Activated CD4-positive, alpha-beta T cell treated with anti-CD3 and anti-CD28 coated beads for 4 hours (primary cell): ENCODE measurements at places on chromosomes 5 and 9.

DNA sequence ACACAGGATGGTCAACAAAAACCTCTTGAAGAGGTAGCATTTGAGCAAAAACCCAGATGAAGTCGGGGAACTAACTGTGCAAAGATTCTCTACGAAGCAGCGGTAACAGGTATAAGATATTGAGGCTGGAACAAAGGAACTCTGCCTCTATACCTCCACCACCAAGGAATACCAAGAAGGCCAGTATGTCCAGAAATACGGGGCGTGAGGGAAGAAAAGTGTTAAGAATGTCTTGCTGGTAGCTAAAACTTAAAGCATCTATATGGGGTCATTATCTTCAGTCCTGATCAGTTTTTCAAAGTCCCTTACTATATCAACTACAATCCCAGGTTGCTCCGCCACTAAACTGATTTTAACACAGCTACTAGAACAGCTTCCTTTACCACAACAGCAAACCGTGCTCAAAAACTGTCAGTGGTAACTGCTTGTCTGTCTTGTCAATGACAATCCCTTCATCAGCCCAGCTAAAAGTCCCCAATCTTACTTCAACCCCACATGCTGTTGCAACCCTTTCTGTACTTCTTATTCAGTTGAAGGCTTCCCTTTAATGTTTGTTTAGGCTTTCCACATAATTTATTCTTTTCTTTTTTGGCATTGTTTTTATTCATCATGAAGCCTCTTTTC lies 9.4 kb downstream of the PAM start:
- no peak for DNase-seq

DNA sequence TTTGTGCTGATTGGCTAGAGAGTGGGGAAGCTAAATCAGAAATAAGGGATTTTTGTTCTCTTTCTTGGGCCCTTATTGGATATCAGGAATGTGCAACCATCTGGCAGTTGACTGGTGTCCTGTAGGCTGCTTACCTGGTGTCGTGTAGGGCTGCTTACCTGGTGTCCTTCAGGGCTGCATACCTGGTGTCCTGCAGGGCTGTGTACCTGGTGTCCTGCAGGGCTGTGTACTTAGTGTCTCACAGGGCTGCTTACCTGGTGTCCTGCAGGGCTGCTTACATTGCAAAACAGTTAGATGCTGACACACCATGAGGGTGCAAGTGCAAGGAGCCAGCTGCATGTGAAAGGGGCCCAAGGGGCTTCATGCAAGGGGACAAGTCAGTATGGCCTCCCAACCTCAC lies 249.3 kb downstream of the ICE1 start:
- DNase-seq = no peak

DNA sequence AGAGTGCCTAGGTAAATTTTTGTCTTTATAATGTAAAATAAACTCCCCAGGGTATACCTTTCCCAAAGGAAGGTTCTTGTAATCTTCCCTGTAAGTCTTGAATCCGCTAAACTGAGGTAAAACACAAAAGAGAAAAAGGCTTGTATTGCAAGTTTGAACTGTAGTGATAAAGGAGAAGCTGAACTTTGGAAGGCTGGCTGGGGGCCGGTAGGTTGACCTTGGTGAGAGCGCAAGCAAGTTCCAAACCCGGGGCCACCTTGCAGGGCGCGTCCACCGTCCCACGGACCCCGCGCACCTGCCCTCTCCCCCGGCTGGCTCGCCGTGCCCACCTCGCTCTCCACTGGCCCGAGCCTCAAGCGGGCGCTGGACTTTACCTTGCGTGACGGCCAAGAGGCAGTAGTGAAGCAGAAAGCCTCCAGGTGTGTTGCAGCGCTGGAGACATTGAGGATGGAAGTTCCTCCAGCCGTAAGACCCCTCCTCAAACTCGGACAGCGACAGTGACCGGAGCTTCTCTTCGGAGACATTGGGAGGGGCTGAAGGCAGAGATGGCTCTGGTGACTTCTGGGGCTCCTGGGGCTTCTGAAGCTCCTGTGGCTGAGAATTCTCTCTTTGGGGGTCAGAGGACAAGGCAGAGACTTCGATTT lies 428 bp downstream of the SLCO4C1 start:
- DNase-seq = no peak

- DNase-seq = no peak
Measured at GRCh38 chr9:77865385-77866047, 166.1 kb downstream of the GNAQ start.

DNA sequence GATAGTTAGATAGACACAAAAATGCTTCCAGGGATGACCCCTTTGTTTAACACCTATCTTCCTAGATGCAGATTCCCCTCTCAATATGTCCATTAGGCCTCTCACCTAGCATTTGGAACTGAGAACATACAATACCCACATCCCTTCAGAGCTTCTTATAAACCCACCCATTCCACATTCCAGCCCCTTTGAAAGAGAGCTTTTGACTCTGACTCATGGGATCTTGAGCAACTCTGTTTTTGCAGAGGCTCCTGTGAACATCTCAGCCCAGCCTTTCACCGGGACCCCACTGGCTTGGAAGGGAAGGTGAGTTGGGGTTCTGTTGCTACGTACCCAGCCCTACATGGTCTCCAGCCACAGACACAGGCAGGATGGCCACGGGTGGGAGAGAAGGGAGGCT lies 195.5 kb downstream of the FRMD3 start:
- no peak for DNase-seq

- DNase-seq = no peak
Measured at GRCh38 chr5:179228341-179229121, 116.7 kb downstream of the ADAMTS2 start.

DNA sequence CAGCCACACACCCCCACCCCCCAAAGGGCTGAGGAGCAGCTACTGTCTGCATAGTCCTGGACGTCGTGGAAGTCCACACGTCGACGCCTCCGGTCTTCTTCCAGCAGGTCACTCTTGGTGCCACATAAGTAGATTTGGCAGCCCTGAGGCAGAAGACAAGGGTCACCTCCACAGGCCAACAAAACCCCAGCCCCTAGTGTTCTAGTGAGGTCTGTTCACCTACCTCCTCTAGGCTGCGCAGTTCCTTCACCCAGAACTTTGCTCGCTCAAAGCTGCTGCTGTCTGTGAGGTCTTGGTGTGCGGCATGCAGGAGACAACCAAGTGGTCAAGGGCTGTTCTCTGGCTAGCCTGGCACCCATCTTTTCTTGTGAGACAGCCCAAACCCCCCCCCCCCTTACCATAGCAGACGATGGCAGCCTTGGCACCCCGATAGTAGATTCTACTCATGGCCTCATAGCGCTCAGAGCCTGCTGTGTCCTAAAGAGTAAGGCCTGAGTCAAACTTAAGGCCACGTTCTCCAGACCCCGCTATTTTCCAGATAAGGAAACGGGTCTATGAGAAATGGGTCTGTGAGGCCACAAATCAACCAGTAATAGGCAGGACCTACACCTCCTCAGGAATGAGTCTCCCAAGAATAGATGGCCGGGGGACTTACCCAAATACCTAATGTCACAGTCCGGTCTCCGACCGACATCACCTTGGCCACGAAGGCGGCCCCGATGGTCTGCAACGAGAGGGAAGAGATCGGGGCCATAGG lies 987 bp downstream of the RAB24 start:
- DNase-seq = no peak

DNA sequence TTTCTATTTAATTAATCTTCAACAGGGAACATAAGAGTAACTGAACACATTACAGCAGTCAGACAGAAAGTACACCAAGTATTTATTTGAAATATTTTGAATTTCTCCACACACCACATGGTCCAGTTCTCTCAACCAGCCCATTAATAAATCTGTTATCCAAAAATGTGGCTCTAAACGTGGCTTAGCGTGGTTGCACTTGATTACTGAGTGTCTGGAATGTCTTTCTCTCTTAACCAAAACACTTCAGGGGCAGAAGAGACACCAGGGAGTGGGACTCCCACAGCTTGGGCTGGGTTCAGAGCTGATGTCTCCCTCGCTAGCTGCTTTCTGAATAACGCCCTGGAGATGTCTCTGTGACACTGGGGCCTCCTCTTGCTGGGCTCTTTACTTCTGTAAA lies 52.6 kb upstream of the FANCC start:
- DNase-seq = no peak

DNA sequence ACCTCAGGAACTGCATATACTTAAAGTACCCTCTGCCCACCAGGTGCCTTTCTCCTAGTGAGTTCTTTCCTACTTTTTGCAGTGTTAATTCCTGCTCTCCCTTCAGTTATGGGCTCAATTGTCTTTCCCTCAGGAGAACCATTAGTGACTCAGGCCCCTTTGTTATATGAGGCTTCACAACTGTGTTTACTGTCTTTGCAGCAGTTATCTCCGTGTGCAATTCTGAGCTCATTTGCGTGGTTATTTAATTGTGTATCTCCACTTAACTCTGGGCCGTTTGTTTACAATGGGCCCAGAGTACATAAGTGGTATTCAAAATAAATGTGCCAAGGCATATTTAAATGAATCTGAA lies 9.6 kb downstream of the FBXO38 start:
- no peak for DNase-seq

DNA sequence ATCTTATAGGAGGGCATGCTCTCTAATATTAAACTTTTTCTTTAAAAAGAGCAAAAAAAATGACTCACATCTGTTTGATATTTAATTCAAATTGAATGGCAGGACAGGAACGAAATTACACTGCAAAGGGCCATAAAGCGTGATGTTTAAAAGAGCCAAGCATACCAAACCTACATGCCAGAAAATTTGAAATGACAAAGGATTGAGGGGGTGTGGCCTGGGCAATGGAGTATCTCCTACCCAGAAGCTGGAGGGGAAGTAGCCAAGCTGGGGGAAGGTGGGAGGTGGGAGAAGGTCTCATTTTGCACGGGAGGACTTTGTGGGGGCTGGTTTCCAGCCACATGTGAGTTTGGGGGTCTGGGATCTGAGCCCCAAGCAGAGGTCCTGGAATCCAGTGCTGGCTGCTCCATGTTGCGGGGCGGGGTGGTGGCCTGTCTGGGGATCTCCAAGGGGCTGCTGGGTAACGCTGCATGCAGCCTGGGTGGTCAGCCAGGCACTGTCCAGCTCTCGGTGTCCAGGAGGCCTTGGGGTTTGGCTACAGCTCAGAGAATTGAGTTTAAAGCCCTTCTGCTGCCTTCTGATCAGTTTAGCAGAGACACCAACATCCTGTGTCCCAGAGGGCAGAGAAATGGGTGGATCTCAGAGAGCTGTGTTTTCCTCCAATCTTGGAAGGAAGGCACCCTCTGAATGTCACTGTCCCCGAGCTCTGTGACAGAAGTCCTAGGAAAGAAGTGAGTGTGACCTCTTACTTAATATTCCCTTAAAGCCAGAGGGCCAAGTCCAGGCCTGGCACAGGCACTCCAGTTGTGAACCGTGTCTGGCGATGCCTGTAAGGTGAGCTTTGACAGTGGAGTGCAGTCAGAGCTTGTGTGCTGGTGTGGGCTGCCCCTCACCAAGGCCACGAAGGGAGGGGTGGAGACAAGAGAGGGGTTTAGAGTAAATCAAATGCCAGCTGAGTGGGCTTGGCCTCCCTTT lies 7.6 kb downstream of the DCANP1 start:
- DNase-seq = no peak

DNA sequence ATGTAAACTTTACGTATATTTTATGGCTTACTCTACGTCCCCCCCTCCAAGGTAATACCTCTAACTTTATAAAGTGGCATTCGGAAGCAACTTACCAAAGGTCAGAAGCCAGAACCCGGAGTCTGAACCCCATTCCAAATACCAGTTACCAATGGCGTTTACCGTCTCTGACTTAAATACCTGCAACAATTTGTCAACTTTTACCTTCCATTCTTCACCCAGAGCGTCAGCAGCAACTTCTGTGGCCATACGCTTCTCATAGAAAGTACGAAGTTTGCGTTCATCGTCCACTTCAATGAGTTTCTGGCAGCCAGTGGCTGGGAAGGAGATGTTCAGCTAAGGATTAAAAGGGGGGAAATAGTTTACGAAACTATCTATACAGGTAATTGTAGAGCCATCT lies 753 bp downstream of the RPS6 start:
- DNase-seq = peak; percentile 7

DNA sequence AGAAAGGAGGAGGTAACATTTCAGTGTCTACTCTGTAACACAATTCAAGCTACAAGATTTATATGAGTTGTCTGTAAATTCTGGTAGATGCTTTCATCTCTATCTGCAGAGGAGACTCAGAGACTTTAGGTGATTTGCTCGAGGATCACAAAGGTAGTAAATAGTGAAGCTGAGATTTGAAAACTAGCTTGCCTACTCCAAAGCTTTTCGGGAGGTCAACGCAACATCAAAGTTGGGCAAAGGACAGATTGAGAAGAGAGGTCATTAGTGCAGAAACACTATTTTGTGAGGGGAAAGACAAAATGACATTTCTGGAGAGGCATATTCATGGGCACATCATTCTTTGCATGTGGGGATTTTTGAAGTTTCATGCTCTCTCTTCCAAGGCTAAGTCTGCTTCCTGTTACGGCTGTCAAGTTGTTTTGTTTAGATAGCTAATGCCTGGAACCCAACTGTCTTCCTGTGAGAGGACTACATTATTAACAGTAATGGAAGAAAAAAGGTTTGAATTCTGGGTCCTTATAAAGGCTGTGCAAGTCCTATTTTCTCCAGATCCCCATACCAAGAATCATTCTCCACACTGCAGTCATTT lies 413.5 kb upstream of the ZNF462 start:
- no peak for DNase-seq

DNA sequence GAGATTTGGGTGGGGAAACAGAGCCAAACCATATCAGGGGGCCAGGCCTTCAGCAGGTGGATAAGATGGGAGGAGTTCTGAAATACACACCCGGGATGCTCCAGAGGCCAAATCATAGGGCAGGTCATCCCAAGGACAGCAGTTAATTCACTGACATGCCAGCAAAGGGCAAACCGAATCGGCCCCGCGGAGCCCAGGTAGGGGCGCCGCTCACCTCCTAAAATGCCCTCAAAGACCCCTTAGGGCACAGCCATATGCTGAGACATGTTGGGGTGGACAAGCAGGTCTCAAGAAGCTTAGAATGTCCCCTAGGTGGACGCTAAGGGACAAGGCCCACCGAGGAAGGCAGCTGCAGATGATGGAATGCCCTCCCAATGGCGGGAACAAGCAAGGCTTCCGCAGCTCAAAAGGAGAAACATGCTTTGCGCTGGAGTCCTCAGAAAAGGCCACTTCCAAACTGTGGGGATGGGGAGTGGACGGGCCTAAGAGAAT lies 144.9 kb downstream of the ERCC6L2 start:
- no peak for DNase-seq

DNA sequence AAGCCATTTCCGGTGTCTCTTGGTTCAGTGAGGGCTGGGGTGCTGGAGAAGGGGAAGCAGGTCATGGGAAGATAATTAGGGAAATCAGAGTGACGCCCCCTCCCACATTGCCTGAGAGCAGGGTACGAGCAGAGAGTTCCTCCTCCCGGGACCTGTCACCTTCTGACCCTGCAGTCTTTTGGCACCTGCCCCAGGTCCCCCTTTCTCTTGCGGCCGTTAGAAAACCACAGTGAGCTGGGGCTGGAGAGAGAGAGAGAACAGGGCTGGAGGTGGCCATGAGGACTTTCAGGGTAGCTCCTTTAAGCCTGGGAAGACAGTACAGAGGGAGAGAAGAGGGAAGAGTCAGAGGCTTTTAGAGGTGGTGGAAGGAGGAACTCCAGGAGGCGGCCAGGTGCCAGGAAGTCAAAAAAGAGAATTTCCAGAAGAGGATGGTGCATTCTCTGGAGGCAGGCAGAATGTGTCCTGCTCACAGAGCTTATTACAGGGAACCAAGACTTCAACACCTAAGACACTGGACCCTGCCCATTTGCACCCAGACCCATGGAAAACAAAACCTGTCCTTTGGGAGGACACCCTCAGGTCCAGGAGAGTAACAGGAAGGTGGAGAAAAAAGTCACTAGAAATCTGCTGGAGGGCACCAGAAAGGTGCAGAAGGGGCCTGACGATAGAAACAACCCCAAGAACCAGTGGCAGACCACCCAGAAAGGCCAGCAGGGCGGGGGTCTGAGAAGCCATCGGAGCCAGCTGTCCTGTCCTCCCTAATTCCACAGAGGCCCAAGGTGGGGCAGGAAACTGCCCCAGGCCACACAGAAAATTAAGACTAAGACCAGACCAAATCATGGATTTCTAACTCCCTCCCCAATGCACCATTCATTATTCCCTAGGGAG lies 6.5 kb upstream of the ACSL6 start:
- no peak for DNase-seq
